ENCODE measurements at places on chromosomes 5 and 9. TPM values are rescaled to one million over a fixed set of nuclear protein-coding genes. Genes with fewer than 3 reads are reported as not detected.
A peak's percentile ranks its signal among the peaks of the same experiment; 100 is the strongest.

GABRA6 gene
- not detected for total RNA-seq

GRCh38 chr9:130940693-130941576 lies 1.9 kb upstream of the FIBCD1 start:
- DNase-seq, result peak; percentile 55

TGFBR1 gene
- total RNA-seq, result 73.9 TPM

PCDHA2 gene
- not detected for total RNA-seq

ARID3C gene
- total RNA-seq, result 0.11 TPM

FCHSD1 gene
- total RNA-seq, result 24.4 TPM

DNA sequence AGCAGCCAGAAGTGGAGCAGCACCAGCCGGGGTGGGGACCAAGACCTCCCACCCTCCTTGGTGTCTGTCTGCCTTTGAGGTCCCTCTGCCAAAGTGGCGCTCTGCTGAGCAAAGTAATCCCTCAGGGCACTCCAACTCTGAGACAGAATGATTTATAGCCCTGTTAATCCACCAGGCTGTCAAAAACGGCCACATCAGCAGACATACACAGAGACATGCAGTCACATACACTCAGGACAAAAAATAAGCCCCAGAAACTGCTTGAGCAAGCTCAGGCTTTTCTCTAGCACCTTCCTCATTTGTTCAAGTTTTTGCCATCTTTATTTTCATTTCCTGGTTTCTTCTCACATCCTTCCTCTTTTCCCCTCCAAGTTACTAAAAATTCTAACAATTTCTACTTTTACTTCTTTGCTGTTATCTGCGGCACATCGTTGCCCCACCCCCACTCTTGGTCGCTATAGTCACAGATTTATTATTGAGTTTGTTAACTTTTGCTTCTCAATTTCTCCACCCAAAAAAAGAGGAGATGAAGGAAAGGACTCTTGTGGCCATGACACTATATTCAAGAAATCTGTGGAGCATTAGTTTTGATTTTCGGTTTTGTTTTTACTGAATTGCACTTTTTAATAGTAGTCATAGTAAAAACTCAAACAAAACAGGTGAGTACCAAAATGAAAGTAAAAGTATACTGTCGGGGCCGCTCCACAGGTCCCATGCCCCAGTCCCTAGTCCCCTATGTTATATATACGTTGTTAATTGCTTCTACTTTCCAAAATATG lies 17.4 kb upstream of the ADRB2 start:
- no peak for DNase-seq

DNA sequence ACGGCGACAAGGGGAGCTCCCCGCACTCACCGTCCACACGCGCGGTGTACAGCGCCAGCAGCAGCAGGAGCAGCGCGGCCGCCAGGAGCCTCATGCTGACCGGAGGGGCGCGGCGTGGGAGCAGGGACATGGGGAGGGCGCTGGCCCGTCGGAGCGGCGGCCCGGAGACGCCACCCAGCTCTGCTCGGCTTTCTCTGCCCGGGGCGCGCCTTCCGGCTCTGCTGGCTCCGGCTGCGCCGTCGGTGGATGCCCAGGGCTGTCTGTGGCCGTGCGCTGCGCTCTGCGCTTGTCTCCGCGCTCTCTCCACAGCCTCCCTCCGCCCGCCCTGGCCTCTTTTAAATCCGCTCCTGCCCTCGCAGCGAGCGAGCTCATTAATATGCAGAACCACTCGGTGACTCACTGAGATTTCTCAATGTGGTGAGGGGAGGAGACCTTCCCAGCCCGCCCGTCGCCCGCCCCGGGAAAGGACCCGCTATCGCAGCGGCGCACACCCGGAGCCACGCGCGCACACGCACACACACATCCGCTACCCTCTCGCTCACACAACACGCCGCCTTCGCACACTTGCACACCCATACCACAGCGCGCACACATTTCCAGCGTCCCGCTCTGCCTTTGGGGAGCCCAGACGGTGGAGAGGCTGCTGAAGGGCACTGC lies at the start of gene CXCL14:
Gene CXCL14 (minus strand): TSS at position 307 of the 657 bp plus-strand sequence. CDS start 213 bp downstream, at position 94.
- peak; percentile 88 for DNase-seq

HTR4 gene
- not detected for total RNA-seq

DNA sequence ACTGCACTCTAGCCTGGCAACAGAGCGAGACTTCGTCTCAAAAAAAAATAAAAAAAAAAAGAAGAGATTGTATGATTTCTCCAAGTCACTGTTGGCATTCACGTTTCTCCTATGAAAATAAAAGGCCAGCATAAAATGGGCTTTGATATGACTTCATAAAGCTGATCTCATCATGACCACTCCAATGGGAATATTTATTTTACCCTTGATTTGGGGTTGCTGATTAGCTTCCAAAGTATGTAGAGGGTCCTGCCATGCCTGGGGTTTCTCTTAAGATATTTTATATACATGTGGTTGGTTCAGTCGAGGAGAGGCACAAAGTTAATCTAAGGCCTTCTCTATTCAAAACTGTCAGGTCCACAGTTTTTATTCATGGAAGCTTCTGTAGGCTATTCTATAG lies 247.0 kb upstream of the TNC start:
- no peak for DNase-seq

GRCh38 chr5:88930335-88930734 lies 47.4 kb upstream of the MEF2C start:
- no peak for DNase-seq

CD274 gene
- total RNA-seq, result 4.3 TPM

GRCh38 chr5:159098603-159099436 lies 896 bp downstream of the EBF1 start:
- DNase-seq, result peak; percentile 86

LCN15 gene
- total RNA-seq, result not detected

DNA sequence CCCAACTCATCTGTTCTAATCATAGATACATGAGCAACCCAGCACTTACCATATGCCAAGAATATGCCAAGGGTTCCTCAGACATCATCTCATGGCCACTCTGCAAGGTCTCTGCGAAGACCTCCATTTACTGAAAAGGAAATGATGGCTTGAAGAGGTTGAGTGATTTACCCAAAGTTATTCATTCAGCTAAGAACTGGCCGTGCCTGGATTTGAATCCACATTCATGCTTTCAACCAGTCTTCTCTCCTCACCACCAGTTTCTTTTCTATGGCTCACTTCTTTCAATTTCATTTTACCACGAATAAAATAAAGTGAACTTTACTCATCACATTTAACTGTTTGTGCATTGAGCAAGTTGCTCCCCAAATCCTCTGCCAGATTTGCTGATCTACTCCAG lies 27.2 kb upstream of the FOXI1 start:
- DNase-seq, result no peak

KIF4B gene
- not detected for total RNA-seq

IGFBPL1 gene
- total RNA-seq, result 0.76 TPM

GCNT4 gene
- total RNA-seq, result 2.8 TPM

DNA sequence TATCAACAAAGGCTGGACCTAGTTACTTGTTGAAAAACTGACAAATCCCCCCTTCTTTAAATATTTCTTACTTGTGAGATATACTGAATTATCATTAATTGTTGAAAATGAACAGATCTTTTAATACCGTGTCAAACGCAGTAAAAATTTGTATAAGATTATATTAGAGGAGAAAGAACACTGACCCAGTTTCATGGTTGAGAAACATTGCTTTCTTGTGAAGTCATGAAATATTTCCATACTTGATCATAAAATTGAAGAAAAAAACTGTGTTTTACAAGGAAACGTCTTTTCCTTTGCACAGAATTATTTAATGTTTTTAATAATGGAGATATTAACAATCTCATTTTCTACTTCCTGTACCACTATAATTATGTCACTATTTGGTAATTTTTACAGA lies 45.8 kb downstream of the MOCS2 start:
- DNase-seq, result peak; percentile 52

TEX10 gene
- 28.3 TPM for total RNA-seq

- no peak for DNase-seq
Observed at GRCh38 chr5:151144922-151145321, 12.7 kb downstream of the ANXA6 start.

DNA sequence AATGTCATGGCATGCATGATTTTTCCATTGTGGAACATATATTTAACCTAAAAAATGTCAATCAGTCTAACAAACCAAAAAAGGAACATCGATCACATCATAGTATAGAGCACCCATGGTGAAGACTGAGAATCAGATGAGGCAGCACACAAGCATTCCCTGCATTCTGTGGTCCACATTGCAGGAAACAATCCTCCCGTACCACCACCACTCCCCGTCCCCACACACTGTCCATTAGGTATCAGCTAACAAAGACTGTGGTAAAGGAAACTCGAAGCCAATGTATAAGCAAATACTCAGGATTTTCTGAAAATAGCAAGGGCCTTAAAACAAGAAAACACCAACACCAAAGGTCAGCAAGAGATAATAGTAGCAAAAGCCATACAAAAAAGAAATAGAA lies 1104.4 kb upstream of the SEMA6A start:
- DNase-seq, result no peak

DNA sequence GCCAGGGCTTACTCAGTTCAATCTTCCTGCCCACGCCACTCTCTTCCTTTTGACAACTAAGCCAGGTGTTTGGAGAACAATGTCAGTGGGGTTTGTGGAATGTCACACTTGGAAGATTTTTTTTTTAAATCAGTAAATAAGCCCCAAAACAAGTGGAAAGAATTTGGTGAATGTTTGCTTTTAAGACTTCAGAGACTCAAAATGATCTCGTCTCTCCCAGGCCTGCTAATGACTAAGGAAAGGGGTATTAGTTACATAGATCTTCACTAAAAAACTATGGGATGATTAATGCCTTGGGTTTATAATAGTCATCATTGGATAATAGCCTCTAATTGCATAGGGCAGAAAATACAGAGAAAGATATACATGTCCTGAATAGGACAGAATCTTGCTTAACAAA lies 166.4 kb downstream of the DMRT2 start:
- DNase-seq, result peak; percentile 83

FANCG gene
- total RNA-seq, result 11.5 TPM

HRH2 gene
- total RNA-seq, result not detected

GRCh38 chr9:33250458-33250995 lies 10.6 kb downstream of the SPINK4 start:
- peak; percentile 92 for DNase-seq

ARL14EPL gene
- not detected for total RNA-seq

- DNase-seq, result no peak
Observed at GRCh38 chr5:173941102-173941501, 47.9 kb upstream of the C5orf47 start.

EQTN gene
- total RNA-seq, result not detected

- peak; percentile 37 for DNase-seq
Observed at GRCh38 chr5:33088176-33088575, 352.6 kb upstream of the TARS1 start.

DNA sequence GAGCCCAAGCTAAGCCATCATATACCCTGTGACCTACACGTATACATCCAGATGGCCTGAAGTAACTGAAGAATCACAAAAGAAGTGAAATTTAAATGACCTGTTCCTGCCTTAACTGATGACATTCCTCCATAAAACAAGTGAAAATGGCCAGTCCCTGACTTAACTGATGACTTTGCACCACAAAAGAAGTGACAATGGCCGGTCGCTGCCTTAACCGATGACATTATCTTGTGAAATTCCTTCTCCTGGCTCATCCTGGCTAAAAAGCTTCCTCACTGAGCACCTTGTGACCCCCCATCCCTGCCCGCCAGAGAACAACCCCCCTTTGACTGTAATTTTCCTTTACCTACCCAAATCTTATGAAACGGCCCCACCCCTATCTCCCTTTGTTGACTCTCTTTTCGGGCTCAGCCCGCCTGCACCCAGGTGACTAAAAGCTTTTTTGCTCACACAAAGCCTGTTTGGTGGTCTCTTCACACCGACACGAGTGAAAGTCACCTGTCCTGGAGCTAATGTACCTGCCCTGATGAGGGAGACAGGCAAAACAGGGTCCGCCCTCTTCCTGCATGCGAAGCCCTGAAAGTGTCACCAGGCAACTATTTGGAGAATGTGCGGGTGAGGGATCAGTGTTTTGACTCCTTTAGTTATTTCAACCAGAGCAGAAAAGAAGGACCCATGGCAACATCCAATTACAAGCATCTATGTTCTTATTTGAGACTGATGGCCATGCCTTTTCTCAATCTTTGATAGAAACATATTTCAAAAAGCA lies 266.1 kb downstream of the SMARCA2 start:
- no peak for DNase-seq

DNA sequence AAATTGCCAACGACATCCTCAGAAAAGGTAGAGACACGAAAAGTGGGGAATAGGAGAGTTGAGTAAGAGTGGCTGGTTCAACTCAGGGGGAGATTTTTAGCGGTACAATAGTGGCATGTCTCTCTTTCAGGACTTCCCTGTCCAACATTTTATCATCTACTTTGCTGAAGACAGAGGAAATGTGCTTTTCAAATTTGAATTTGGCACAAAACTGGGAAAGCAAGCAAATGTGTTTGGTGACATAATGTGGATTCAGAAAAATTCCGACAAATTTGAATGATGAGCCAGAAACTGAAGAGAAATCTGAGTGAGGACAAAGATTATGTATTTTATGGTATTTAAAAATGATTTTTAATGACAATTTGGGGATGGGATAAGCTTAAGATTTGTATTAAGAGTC lies 33.6 kb upstream of the ZNF608 start:
- DNase-seq, result no peak

BHMT2 gene
- total RNA-seq, result 4.4 TPM

ADAMTS13 gene
- 2.1 TPM for total RNA-seq

LCN1 gene
- total RNA-seq, result not detected

- DNase-seq, result peak; percentile 6
Observed at GRCh38 chr5:129653057-129653375, 94.9 kb upstream of the MINAR2 start.

DNA sequence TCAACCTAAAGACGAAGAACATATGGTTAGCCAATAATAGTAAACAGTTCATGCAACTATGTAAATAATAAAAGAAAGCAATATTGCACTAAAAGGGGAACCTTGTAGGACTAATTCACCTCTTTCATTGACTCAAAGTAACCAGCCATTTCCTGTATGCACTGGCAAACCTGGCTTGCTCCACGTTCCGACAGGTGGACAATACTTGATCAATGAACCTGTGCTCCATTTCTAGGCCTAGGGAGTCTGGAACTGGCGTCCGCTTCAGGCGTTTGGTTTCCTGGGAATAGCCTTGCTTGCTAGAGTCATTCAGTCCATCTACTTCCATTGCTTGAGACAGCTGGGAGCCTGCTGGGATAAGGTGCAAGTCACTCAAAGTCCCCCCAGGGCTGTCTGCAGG lies 41.6 kb downstream of the PTAR1 start:
- no peak for DNase-seq

QRFP gene
- not detected for total RNA-seq

Measured in GM23248 (cell line).